ACHN (cell line): ENCODE measurements at places on chromosomes 12 and 14.

DNA sequence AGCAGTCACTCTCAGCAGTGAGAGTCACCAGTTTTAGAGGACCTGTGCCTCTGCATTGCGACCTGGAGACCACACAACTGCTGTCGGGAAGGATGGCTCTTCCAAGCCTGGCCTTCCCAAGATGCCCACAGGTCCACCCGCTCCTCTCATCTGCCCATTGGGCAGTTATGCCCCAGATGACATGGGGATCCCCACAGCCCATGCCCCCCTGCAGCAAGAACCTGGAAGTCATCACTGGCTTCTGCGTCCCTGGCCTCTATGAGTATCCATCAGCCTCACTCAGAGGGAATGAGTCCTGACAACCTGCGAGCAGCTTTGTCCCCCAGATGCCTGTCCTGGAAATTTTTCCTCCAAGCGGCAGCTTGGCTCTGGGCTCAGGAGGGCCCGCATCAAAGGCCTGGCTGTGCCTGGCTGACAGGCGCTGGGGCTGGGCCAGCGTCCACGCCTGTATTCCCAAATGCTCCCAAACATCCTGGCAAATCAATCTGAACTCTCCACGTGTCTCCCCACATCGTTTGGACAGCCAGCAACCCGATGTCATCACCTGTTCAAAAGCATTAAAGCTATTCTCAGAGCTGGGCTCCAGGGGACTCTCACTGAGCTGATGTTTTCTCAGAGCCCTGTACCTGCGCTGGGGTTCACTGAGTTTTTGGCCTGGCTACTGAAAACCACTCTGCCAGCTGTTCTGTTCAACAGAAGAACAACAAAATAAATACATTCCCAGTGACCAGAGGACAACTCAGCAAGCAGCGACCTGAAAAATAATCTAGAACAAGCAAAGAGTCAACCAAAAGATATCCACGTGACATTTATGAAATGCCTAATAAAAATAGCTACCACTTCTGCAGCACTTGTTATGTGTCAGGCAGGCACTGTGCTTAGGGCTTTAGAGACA, 57.8 kb downstream of the CLMN start:
- DNase-seq: no peak

DNA sequence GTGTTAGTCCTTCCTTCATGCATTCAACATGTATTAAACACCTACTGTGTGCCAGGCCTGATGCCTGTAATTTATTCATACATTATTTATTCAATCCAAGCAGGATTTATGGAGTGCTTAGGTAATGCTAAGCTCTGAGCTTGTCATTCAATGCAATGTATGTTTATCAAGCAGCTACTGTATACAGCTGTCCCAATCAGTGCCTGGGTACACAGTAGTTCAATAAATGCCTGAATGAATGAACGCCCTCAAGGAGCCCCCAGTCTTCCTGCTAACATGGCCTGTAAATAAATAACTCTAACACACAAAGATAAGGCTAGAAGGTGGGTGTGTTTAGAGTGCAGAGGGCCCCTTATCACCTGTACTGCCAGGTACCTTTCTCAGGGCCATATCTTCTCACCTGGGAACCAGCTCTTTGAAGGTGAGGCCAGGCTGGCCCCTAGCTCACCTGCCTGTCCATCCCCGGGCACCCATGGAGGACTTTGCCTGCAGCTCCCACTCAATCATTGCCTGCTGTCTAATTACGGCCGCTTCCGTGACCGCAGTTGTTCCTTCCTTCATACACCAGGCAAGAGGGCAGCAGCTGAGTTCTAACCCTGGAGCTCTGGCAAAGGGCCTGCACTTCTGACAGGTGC, 20.0 kb upstream of the KDM2B start:
- DNase-seq: no peak

DNA sequence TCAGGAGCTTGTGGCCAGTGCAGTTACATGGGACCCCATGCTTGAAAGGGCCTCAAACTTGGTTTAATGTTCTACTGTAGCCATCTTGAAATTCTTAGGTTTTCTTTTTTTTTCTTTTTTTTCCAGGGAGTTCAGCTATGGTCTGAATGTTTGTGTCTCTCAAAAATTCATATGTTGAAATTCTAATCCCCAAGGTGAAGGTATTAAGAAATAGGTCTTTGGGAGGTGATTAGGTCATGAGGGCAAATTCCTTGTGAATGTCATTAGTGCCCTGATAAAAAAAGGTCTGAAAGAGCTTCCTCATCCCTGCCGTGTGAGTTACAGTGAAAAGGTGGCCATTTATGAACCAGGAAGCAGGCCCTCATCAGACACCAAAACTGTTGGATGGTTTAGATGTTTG, 324.1 kb downstream of the C12orf75 start:
- DNase-seq: no peak

- no peak for DNase-seq
These were observed 168.2 kb downstream of the ACSS3 start for GRCh38 chr12:81245907-81246570.

- DNase-seq: no peak
These were observed 33.3 kb downstream of the NT5DC3 start for GRCh38 chr12:103807561-103808238.

GRCh38 chr14:66378712-66379505, 107.3 kb upstream of the CCDC196 start:
- no peak for DNase-seq

DNA sequence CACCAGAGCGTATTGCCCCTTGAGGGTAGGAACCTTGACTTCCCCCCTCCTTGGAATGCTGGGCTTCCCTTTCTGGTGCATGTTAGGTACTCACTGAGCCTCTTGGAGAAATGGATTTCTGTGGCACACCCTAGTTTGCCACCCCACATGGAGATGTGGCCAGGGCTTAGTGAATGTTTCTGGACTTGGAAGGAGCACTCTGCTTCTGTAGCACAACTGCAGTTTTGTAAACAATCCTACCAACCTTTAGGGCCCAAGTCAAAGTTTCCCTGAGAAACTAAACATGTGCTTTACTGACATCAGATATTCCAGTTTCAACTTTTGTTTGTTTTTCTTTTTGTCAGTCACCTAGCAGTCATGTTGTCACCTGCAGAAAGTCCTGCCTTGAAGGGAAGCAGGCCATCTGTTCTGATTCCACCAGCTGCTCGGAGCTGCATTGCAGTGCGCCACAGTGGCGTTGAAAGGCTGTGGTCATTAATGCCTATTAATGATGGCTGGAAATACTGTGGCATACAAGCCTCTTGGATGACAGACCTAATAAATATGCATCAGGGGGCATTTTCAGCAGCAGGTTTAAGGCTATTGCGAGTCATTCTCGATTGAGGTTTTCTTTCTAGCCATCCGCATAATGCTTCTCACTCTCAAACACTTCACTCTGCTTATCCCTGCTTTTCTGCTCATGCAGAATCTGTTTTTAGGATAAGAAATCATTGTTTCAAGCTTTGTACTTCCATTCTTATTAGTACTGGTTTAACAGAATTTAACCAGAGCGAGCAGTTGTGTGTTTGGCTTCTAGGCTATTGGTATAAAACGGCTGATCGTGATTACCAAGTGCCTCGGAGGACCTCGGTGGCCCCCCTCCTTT, 7.8 kb downstream of the PELI2 start:
- no peak for DNase-seq
